ENCODE measurements at places on chromosomes 3 and 15.

DNA sequence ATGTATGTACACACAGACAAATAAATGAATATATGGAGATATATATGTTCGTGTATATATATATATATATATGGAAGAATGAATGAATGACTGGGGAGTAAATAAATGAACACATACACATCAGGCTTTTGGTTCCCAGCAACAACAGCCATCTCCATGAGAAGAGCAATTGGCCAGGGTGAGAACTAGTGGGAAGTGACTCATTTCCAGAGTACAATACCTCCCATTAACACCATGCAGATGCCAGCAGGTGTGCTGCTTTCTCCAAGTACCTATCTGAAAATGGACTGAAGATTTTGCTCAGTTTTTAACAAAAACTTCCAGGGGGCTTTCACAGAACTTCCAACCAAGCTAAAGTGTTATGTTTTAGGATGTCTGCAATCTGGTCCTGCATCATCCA lies 179.8 kb upstream of the SLC2A2 start:
- no peak for DNase-seq

DNA sequence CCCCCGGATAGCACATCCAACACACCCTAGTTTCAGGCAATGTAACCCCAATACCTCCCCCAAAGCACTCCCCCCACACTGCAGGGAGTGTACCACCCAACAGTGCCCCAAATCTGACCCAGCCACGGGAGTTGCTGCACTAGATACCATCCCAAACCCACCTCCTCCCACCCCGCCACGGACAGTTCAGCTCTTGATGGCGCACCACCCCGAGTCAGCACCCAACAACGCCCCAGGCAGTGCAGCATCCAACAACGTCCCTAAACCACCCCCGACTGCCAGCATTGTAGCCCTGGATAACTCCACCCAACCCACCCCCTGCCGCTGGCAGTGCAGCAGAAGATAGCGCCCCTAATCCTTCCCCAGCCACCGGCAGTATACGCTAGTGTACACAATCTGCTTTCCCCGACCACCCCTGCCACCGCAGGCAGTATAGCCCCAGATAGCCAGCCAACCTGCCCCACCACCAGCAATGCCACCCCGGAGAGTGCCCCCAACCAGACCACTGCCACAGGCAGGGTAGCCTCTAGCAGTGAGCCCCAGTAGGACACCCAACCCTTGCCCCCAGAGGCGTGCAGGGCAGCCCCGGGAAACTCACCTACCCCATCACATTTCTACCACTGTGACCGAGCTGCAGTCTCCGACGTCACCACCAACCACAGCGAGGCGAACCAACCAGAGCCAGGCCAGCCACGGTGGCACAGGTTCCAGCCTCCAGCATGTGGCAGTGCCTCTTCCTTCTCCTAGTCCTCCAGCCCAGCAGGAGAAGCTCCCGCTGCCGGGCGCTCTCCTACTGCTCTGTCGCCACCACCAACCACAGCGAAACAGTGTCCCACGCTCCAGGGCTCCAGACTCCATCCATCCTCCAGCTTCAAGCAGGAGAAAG lies 178.1 kb downstream of the POTEB3 start:
- DNase-seq, result no peak

DNA sequence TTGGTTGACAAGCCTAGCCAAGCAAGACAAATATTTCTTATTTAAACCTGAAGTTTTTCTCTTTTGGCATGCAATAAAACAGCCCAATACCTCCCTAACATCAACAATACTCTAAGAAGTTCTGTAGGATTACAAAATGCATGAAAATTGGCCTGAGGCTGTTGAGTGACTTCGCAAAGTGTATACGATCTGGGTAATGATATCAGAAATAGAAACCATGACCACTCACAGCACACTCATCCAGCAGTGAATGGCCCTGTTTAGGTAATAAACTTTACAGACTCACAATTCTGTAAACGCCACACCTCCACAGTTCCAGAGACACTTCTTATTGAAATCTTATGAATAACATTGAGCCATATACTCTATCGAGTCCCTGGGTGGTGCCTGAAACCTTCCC lies 83.0 kb upstream of the NAALADL2 start:
- no peak for DNase-seq

DNA sequence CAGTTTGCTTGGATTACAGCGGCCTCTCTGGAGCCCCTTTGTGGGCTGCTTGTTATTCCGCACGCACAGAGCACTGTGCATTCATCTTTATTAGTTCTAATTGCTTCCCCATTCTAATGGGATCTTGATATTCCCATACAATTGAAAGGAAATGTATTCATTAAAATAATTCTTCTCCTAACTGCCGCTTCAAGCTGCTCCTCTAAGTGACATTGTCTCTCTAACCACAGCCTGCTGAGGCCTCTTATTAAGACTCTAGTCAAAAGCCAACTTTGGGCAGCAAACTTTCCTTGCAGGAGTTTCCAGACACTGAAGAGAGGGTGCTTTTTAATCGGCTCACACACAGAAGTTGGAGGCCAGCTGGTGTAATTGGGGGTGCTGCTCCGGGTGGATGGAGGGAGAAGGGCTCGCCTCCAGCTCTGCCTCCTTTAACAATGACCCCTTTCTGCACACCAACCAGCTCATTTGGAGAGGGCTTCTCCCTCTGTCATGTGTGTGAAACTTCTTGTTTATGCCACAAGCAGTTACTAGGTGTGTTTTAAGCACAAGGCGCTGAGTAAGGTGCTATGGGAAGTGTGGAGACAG lies 5.6 kb upstream of the MAGEF1 start:
- no peak for DNase-seq

GRCh38 chr3:184953401-184953800 lies 141.4 kb downstream of the VPS8 start:
- no peak for DNase-seq

- no peak for DNase-seq
These were observed 54.7 kb downstream of the TM2D3 start for GRCh38 chr15:101597360-101597928.

- peak; percentile 82 for DNase-seq
These were observed 256.5 kb upstream of the NECTIN3 start for GRCh38 chr3:110815008-110815583.

DNA sequence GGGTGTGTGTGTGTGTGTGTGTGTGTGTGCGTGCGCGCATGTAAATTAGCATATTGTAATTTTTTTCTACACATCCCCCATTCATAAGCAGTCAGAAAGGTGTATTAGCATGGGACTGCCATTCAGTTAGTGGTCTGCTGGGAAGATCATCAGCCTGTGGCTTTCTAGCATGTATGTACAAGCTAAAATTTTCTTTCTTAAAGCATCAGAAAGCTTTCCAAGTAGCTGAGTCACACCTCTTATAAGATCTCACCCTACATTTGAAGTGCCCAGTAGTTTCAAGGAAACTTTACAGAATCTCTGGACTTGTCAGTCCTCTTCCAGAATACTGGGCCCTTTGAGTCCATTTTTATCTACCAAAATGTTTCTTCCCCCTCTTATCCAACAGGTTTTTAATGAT lies 411.4 kb upstream of the TPRG1 start:
- no peak for DNase-seq

- DNase-seq, result no peak
These were observed 62.6 kb downstream of the MFSD1 start for GRCh38 chr3:158864492-158864891.

DNA sequence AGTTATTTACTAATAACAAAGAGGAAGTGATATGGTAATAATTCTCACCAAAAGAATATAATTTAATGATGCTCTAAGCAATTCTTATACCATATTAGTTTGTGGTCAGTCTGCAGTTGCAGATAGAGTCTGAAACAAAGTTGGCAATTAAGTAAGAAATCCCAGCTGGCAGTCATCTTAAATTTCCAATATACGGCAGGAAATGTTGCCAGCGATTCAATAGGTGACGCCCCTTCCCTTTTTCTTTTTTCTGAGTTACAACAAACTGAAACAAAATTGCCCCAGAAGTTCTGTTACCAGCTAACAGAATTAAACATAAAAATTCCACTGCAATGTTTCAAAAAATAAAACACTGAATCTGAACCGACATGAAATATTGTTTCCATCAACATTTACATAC lies 26.7 kb downstream of the LRRFIP2 start:
- DNase-seq, result no peak

DNA sequence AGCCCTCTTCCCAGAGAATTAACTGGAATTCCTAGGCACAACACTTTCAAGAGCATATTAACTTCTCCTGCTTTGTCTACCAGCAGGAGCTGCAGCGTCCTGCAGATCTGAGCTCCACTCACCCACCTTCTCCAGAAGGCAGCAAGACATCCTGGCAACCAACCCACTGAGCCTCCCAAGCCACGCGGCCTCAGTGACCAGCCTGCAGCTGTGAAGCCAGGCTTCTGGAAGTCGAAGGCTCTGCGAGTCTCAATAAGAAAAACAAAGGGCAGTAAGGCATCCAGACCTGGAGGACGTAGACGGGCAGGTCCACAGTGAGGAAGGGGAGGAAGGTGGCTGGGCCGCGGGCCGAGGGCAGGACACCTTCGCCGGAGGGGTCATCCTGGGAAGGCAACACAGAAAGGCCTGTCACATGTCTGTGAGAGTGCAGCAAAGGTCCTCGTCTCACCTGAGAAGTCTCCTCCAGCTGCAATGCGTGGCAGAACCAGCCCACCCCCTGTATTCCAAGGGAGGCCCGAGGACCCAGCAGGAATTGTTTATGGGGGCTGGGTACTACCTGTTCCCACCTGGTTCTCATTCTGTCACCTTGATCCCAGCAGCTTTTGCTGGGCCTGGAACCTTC lies 36.2 kb downstream of the ZXDC start:
- no peak for DNase-seq

- peak; percentile 10 for DNase-seq
These were observed 38.7 kb downstream of the HSPBAP1 start for GRCh38 chr3:122754929-122755328.

DNA sequence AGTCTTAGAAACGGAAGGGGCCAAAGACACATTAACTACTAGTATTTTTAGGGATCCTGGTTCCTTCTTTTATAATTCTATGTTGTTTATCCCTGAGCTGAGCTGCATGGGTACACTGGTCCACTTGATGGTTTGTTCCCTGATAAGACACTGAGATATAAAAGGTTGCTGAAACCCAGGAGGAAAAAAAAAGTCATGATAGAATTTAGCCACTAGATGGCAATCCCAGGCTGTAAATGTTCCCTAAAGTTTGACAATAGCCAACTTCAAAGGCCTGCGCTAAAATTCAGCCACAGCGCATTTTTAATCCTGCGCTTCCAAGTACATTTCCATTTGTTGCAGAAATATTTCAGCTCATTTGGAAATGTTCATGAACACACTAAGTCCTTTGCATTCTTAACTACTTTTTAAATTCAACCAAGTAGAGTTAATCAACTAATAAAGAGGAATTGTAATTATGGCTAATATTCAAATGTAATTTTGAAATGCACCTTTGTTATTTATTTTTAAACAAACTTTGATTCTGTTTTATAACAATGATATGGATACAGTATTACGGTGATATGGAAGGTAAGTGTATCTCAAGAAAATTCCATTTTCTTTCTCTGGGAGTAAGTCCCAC lies 249.3 kb upstream of the FEZF2 start:
- DNase-seq, result no peak

DNA sequence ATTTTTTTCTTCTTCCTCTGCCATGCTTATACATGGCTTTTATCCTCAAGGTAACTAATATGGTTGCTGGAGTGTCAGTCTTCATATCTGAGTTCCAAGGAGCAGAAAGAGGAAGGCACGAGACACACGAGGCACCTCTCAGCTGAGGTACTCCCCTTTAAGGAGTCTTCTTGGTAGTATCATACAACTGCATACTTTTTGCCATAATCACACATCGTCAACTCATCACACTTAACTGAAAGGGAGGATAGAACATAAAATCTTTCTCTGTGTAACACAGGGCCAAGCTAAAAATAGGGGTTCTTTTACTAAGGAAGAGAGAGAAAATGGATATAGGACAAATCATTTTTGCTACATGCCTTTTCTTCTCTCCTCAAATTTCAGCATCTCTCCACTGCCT lies 104.2 kb downstream of the OXSM start:
- no peak for DNase-seq

DNA sequence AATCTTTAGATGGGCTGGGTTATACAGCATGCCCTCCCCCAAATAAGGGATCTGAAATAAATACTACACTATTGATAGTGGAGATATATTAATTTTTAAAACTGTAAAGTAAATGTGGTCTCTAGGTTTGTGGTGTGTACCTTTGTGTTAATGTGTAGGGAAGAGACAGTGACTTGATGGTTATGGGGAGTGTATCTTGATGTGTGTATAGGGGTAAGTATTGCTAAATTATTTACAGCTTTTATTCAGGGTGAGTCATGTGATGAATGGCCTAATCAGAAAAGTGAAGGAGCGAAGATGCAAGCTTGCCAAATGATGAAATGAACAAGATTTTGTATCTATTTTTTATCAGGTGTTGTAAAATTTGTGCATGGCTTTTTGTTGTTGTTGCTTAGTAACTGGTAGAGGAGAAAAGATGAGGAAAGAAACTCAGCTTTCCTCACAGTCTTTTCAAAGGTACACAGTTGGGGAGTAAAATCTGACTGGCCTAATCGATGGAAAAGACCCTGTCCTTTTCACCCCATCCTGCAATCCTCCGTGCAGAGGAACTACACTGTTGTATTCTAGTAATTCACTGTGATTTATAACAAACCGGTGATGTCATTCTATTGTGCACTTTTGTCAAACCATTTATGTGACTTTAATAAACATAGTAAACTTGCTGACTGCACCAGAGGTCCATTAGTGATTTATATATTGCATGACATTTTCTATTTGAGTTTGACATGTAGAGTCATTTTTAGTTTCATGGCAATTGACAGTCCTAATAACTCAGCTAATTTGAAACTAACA lies 17.7 kb downstream of the FEM1B start:
- DNase-seq, result no peak
